ENCODE measurements at places on chromosomes 4 and X.

GRCh38 chr4:71553605-71554004 is 214.8 kb downstream of the SLC4A4 start:
- DNase-seq, result no peak

GRCh38 chrX:45765767-45766166 is 565.1 kb upstream of the DIPK2B start:
- DNase-seq, result no peak

- no peak for DNase-seq
Observed at GRCh38 chr4:89820010-89820409, 17.0 kb downstream of the SNCA start.

DNA sequence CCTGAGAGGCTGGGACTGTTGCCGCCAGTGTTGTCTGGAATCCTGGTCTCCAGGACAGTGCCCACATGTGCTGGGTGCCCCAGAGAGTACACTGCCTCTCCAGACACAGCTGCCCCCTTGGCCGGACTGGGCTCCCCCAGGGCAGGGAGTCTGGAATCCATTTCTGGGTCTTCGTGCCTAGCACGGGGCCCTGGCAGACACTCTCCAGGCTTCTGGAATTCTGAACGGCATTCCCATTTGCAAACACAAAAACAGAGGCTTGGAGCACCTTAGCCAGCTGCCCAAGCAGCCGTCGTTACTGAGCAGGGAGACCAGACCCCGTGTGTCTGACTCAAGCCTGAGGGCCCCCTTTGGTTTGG is 20.8 kb downstream of the HMX1 start:
- no peak for DNase-seq

DNA sequence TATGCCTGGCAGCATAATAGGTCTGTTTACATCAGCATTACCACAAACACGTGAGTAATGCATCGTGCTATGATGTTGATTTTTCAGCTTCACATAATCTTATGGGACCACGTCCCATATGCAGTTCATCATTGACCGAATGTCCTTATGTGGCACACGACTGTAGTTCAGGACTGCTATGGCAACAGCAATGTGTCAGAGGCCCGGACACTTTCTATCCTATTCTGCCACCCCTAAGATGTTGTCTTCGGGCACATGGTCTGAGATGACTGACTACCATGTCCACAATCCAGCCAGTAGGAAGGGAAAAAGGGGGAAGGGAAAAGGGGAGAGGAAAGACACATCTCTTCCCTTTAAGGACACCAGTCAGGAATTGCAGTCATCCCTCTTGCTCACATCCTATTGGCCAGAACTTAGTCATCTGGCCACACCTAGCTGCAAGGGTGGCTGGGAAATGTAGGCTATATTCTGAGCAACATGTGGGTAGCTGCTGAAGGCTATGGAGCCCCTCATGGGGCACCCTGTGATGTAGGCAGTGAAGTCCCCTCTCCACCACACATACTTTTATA is 196.0 kb upstream of the RBPJ start:
- DNase-seq, result no peak

- DNase-seq, result no peak
Observed at GRCh38 chrX:111338095-111338698, 67.9 kb upstream of the CAPN6 start.

DNA sequence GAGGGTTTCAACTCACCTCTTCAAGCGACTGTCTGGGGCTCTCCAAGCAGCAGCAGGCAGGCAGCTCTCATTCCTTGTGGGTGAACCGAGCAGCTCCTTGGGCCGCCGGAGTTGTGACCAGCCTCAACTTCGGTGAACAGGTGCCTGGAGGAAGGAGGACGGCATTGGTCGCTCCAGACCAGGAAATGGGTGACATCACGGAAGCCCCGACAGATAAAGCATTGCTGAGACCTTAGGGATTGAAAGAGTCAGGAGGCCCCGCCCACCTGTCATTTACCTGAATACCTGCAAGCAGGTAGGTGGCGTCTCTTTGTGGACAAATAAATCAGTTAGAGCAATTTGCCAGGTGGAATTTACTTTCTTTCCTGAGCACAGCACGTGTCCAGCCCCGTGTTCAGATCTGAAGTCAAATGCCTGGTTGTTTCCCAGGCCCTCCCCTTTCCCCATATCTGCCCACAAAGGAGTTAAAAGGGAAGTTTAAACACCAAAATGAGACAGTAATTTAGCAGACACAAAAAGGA is at the start of gene LNX1:
TSS of gene LNX1 (minus strand) at position 115 of the 521 bp plus-strand sequence. CDS start 17,484 bp downstream, outside the sequence.
- peak; percentile 90 for DNase-seq

GRCh38 chrX:40267334-40268187 is 169.8 kb upstream of the BCOR start:
- no peak for DNase-seq

- DNase-seq, result no peak
Observed at GRCh38 chr4:76540486-76540885, 105.5 kb downstream of the SHROOM3 start.

GRCh38 chrX:115134382-115134781 is 54.8 kb upstream of the RBMXL3 start:
- DNase-seq, result no peak

GRCh38 chr4:3822230-3822947 is 56.2 kb downstream of the ADRA2C start:
- DNase-seq, result no peak

DNA sequence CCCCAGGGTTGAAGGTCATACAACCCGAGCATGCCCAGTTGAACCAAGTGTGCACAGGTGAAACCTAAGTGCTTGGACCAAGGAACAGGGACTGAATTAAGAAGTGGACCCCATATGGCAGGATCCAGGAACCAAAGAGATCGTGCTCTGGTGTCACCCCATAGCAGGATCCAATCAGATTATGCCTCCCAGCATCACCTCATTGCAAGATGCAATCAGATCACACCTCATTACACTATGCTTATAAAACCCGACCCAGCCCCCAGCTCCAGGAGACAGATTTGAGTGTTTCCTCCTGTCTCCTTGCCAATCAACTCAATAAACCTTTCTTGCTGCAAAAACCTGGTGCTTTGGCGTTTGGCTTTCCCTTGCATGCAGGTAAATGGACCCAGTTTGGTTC is 37.6 kb downstream of the EFHC2 start:
- DNase-seq, result no peak

DNA sequence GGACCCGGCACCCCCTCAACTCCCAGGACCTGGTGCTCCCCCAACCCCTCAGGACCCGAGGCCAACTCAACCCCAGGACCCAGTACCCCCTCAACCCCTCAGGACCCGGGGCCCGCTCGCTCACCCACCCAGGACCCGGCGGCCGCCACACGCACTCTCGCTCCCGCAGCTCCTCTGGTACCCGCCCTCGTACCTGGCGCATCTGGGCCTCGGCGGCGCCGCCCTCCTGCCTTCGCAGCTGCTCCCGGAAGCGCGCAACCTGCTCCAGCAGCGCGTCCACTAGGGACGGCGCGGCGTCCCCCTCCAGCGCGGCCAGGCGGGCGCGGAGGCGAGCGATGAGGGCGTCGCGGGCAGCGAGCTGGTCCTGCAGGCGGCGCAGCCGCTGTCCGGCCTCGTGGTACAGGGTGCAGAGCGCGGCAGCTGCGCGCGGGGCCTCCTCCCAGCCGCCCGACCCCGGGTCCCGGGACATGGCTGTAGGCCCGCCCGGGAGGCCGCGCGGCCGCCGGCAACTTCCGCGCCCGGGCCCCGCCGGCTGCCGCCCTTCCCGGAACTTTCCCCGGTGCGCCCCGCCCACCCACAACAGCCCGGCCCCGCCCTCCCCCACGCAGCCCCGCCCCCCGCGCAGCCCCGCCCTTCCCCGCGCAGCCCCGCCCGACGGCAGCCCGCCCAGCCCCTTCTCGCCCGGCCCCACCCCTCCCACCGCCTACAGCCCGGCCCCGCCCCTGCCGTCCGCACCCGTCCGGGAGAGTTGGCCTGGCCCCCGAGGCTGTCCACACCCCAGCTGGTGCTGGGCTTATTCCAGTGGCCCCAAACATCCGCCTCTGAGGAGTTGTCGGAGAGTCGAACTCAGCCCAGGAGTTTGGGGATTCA is at the start of gene TNIP2:
TSS of gene TNIP2 (minus strand) at position 516 of the 870 bp plus-strand sequence. CDS start at position 469, 47 bp downstream.
- peak; percentile 59 for DNase-seq
